ENCODE measurements at places on chromosomes 1 and 21. TPM values are rescaled to one million over a fixed set of nuclear protein-coding genes. Genes with fewer than 3 reads are reported as not detected.

SH3BGR gene
- total RNA-seq, result 1.3 TPM

TAL1 gene
- not detected for total RNA-seq

DLGAP3 gene
- total RNA-seq, result 0.76 TPM

GBP2 gene
- total RNA-seq, result 313 TPM

VWA5B1 gene
- 0.05 TPM for total RNA-seq

CYP4X1 gene
- total RNA-seq, result not detected

All from activated naive CD4-positive, alpha-beta T cell treated with anti-CD3 and anti-CD28 coated beads, Interleukin-2, amount 10 ng/mL, durations not matched to agents 5 hours and 36 hours (primary cell).